ENCODE measurements at places on chromosomes 4 and X. TPM values are rescaled to one million over a fixed set of nuclear protein-coding genes. Genes with fewer than 3 reads are reported as not detected.
A peak's percentile ranks its signal among the peaks of the same experiment; 100 is the strongest.

CYTL1 gene
- total RNA-seq = 37.4 TPM

RAB39B gene
- total RNA-seq = 1.00 TPM

TSPAN6 gene
- total RNA-seq = 134 TPM

SLC6A8 gene
- 28.4 TPM for total RNA-seq

GYPE gene
- not detected for total RNA-seq

F11 gene
- 19.4 TPM for total RNA-seq

BEX5 gene
- total RNA-seq = 7.4 TPM

CFP gene
- not detected for total RNA-seq

CCKAR gene
- 0.77 TPM for total RNA-seq

ACOT9 gene
- total RNA-seq = 38.5 TPM

- DNase-seq = no peak
These were observed 21.8 kb upstream of the TBC1D14 start for GRCh38 chr4:6887591-6888371.

DNA sequence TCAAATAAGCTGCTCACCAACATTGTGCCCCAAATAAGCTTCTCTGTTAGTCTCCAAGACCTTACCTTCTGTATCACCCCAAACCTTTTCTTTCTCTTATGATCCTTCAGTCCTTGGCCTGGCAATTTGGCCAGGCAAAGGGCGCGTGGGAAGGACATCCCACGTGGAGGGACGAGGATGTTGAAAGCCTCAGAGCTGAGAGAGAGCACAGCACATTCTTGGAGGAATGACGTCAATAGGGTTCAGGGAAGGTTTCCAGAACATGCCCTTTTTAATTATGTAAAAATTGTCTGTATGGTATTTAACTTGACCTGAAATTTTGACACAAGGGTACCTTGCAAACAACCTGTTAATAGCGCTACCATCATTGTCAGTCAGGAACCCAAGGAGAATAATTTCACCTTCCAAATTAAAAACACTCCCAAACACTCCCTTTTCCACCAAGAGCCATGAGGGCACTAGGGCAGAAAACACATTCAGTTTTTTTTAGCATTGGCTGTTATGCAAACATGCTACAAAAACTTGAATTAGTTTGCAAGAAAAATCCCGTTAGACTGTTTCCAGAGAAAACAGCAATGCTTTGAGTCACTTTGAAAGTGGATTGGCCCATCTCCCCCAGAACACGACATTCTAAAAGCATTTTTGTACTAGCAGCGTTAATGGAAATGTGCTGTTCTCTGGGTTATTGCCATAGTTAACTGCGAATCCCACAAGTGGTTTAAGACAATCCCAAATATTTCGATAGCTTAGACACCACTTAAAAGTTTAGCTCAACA, 183.2 kb upstream of the PUDP start:
- no peak for DNase-seq

DNA sequence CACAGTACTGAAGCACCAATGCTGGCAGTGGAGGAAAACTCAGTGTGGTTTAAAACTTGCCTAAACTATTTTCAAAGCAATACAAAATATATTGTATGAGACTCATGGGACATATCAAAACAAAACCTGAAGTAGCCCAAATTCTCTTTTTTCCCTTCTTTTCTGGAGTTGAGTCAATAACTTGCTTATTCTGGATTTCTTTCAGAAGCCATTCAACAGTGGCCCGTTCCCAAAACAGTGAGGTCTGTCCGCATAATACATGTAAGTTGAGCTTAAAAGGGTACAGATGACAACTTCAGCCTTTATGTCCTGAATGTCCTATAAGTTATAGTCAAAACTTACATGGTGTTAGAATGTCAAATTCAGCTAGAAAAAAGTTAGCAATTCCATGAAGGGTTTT, 100.8 kb downstream of the SHISA3 start:
- no peak for DNase-seq

DNA sequence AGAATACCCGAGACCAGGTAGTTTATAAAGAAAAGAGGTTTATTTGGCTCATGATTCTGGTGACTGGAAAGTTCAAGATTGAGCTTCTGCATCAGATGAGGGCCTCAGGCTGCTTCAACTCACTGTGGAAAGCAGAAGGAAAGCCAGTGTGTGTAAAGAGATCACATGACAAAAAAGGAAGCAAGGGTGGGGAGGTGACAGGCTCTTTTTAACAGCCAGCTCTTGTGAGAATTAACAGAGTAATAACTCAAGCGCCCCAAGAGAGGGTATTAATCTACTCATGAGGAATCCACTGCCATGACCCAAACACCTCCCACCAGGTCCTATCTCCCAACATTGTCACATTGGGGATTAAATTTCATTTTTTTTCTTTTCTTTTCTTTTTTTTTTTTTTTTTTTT, 6.3 kb upstream of the YIPF6 start:
- no peak for DNase-seq

DNA sequence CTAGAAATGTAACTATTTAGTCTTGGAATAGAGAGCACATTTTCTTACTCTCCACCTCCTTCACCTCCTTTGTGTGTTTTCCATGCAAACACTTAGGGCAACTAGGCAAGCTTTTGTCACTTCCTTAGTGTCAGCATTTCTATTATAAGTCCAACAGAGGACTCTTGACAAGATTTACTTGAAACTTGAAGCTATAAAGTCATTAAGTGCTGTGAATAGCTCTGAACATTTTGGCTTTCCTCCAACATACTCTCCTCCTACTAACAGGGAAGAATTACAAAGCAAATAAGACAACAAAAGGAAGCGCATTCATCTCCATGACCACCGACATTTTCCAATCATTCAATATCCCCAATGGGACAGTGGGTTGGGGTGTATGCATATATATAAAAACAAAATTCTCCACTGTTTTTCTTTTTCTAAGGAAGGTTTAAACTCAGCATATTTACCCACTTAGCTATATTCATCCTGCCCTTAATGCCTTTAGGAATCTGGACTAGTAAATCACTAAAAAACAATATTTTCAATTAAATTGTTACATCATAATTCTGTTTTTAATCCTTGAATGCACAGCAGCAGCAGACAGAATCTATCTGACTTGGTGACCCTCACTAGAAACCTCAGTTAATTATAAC, 264.6 kb downstream of the SNCA start:
- peak; percentile 35 for DNase-seq

GRCh38 chr4:56360071-56360470, 27.2 kb downstream of the AASDH start:
- DNase-seq = no peak

DNA sequence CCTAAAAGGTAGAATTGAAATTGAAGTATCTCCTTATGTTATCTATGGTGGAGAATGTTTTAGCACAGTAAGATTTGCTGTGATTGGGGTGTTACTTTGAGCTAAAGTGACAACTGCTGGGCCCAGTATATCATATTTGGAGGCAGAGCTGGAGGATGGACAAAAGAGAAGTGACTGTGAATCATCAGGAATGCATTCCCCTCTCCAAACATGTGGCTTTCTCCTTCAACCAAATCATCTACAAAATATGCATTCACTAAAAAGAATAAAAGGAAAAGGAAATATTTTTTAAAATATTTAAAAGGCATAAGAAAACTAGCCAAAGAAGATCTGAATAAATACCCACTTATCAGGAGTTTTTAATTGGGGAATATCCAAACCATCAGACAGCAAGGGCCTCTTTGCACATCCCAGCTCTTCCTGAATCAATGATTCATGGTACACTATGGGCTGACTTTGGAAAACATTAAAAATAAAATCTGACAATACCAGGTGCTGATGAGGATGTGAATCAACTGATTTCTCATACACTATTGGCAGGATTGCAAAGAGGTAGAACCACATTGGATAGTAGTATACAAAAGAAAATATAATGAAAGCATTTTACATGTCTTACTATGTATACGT, 671.7 kb upstream of the NR3C2 start:
- no peak for DNase-seq

DNA sequence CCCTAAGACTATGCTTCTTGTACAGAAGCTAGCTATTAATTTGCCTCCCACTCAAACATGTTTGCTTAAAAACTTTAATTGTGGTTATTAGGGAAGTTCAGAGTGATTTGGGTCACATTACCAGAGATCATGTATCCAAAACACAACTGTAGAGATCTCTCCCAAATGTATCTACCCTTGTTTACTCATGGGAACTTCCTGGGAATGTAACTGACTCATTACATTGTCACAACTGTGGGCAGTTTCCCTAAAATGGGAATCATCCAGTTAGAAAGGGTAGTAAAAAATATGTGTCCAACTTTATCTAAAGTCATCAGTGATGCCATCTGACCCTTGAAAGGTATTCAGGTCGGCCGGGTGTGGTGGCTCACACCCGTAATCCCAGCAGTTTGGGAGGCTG, 40.3 kb upstream of the GLRA3 start:
- no peak for DNase-seq

- no peak for DNase-seq
These were observed 143.9 kb downstream of the KLHL13 start for GRCh38 chrX:117972711-117973109.

DNA sequence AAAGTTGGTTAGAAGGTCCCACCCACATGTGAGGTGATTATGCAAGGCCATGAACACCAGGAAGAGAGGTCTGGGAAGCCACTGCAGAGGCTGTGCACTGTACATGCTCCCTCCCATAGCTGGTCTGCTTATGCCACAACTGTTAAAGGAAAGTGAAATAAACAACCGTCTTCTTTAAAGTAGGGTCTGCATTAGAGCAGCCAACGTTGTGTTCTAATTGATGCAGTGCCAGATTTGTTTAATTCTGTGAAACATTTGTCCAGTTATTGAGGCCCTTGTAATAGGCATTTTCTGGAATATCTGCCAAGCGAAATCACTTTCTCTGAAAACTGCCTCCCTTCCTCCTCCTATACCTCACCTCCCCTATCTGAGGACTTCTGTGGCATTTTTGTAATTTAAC, 224.0 kb upstream of the LNX1 start:
- no peak for DNase-seq

- DNase-seq = no peak
These were observed 26.2 kb upstream of the USP46 start for GRCh38 chr4:52685316-52685715.

DNA sequence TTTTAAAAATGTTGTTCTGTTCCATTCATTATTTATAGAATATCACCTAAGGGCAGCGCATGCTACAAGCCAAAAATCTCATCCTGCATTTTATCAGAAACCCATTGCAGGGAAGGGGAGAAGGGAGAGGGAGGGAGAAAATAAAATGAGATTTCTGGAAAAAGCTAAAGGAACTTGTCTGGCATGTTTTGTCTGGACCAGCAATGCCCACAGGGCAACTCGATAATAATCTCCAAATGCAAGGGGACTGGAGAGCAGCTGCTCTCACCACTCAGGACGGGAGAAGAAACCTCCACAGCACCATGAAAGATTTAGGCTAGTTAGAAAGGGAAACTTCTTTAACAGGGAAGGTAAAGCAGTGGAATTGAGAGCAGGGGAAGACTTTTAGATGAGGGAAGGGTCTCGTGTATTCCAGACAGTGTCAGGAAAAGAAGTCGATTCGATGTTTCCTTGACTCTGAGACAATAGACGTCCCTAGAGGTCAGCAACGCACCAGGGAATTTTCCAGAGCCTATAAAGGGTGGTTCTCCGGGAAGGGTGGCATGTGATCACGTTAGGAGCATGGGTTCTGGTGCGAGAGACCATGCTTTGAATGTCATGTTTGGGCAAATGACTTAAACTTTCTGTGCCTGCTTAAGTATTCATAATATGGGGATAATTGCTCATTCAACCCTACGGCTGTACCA, 132.2 kb upstream of the NDP start:
- DNase-seq = no peak

GRCh38 chrX:30618160-30618765, 35.0 kb upstream of the GK start:
- DNase-seq = no peak

- DNase-seq = no peak
These were observed 195.7 kb upstream of the HS3ST1 start for GRCh38 chr4:11624370-11624769.

DNA sequence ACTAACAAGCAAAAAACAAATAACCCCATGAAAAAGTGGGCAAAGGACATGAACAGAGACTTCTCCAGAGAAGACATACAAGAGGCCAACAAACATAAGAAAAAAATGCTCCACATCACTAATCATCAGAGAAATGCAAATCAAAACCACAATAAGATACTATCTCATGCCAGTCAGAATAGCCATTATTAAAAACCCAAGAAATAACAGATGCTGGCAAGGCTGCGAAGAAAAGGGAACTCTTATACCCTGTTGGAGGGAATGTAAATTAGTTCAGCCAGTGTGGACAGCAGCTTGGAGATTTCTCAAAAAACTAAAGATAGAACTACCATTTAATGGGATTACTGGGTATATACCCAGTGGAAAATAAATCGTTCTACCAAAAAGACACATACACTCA, 79.6 kb downstream of the MAPK10 start:
- DNase-seq = no peak

GRCh38 chr4:97912156-97912555, 231.1 kb downstream of the STPG2 start:
- DNase-seq = peak; percentile 40

GRCh38 chrX:8204169-8204935, 33.3 kb upstream of the VCX2 start:
- no peak for DNase-seq

DNA sequence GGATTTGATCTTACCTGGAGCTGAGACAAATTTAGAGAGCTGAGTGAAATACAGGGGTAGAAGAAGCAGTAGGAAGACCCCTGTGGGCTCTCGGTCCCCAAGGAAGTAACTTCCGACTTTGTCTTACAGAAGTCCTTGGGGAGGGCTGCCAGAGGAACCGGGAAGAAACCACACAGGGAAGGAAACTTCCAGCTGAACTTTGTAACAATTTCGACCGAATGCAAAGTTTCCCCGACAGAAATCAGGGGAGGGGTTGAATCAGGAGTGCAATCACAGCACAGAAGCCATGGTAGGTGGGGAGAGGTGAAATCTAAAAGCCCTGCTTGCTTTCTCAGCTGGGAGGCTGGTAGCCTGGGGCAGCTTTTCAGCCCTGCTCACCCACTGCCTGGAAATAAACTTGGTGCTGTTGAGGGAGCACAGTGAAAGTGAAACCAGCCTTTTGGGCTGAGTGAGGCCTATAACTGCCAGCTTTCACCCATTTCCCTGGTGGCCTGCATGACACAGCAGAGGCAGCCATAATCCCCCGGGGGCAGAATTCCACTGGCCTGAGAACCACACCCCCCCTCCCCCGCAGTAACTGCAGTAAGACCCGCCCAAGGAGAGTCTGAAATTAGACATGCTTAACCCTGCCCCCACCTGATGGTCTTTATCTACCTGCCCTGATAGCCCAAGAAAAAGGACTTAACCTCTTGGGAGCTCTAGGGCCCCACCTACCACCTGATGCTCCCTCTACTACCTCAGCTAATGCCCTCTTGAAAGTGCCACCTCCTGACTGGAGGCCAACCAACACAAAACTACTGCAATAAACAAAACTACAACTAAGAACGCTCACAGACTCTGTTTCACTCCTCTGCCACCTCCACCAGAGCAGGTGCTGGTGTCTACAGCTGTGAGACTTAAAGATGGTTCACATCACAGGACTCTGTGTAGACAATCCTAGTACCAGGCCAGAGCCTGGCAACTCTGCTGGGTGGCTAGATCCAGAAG, 248.2 kb downstream of the PARM1 start:
- DNase-seq = no peak

- no peak for DNase-seq
These were observed 63.2 kb downstream of the QDPR start for GRCh38 chr4:17448689-17449088.

Data from hepatocyte (in vitro differentiated cells).